ENCODE measurements at places on chromosomes 1 and 21.

- no peak for DNase-seq
These were observed 29.1 kb downstream of the PRRX1 start for GRCh38 chr1:170692866-170693575.

GRCh38 chr21:41365377-41366107, 3.7 kb downstream of the MX2 start:
- no peak for DNase-seq

GRCh38 chr1:205287767-205288559, 33.6 kb downstream of the NUAK2 start:
- peak; percentile 47 for DNase-seq

- DNase-seq: no peak
These were observed 242.8 kb downstream of the TGFB2 start for GRCh38 chr1:218587900-218588299.

DNA sequence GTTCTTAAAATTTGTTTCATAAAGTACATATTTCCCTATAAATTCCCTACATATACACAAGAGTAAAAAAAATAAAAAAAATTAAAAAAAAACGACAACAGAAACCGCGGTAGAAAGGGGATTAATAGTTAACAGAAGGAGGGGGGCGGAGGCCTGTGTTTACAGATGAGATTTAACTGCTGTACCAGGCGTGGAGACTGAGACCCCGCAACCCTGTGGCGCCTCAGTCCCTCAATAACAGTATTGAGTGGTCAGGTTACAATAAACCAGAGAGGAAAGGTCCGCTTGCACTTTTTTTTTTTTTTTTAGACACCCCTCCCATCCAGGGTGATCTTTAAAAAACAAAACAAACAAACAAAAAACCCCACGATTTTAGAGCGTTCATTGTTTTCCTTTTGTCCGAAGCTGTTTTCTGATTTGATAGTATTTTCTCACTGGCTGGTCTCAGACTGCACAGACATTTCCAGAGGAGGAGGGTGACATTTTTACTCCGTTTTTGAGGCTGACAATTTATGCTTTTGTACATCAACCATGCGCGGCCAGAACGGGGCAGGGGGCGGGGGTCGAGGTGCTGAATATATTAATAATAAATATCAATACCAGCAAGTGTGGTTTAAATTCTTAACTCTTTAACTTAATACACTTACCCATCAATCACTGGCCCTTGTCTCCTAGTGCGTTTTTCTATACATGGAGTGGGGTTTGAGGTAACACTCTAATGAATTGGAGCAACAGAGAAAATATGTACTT, 1223.9 kb downstream of the BRINP3 start:
- no peak for DNase-seq

- DNase-seq: peak; percentile 94
These were observed 149.6 kb downstream of the LMO4 start for GRCh38 chr1:87478231-87478630.
